ENCODE measurements at places on chromosomes 7 and 10. TPM values are rescaled to one million over a fixed set of nuclear protein-coding genes. Genes with fewer than 3 reads are reported as not detected.
A peak's percentile ranks its signal among the peaks of the same experiment; 100 is the strongest.

DNA sequence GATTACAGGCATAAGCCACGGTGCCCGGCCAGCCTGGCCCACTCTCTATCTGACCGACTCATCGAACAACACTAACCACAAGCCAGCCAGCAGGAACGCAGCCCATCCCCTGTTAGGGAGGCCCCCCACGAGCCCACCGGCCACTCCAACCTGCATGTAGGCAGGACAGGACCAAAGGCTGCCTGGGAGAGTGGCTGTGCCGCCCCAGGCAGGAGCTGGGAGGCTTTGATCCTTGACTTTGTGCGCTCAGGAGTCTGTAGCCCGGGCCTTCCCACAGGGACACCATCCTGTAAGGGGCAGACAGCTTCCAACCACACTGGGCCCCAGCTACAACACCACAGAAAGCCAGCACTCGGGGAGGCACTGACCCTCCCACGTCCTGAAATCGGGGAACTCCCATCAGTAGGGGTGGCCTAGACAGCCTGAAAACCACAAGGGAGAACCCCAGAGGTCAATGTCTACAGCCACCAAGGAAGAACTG, 29.4 kb downstream of the GRID1 start:
- DNase-seq = no peak

GRCh38 chr7:151119055-151119415, 32.8 kb downstream of the AGAP3 start:
- no peak for DNase-seq

- DNase-seq = no peak
Measured at GRCh38 chr7:40570223-40570622, 435.4 kb downstream of the SUGCT start.

GRCh38 chr7:73611017-73611555, 13.2 kb downstream of the MLXIPL start:
- DNase-seq = no peak

DNA sequence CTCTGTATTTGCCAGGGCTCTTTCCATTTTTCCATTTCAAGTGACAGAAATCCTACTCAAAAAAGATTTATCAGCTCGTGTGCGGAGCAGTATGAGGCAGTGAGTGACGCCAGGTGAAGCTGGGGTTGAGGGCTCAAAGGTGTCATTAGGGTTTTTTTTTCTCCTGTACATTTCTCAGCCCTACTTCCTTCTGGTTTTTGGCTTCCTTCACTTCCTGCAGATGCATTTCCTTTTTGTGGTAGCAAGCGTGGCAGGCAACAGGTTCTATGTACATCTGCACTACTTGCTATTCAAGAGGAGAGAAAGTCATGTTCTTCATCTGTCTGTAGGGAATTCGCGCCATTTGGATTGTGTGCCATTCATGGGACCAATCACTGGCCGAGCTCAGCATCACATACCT, 52.8 kb upstream of the AOAH start:
- no peak for DNase-seq

GRCh38 chr7:116933465-116933864, 19.8 kb upstream of the ST7 start:
- DNase-seq = no peak

GRCh38 chr10:47257396-47258120, 42.4 kb upstream of the GDF10 start:
- no peak for DNase-seq

DNA sequence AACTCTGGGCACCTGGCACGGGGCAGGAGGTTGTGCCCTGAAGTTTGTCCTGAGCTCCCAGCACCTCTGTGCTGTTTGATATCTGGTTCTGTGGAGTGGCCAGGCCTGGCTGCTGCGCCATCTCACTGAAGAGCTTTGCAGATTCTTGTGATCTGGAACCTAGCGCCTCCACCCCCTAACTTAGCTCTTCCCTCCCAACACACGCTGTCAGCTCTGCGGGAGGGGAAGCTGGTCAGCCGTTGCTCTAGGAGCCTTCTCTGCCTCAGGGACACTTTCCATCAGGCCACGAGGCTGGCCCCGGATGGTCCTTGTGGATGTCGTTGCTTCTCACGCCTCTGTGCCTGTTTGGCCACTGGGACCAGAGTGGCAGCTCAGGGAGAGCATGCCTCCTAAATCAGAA, 213.2 kb downstream of the CCDC3 start:
- DNase-seq = no peak

GRCh38 chr7:123824754-123825067, 20.3 kb upstream of the HYAL4 start:
- no peak for DNase-seq

DNA sequence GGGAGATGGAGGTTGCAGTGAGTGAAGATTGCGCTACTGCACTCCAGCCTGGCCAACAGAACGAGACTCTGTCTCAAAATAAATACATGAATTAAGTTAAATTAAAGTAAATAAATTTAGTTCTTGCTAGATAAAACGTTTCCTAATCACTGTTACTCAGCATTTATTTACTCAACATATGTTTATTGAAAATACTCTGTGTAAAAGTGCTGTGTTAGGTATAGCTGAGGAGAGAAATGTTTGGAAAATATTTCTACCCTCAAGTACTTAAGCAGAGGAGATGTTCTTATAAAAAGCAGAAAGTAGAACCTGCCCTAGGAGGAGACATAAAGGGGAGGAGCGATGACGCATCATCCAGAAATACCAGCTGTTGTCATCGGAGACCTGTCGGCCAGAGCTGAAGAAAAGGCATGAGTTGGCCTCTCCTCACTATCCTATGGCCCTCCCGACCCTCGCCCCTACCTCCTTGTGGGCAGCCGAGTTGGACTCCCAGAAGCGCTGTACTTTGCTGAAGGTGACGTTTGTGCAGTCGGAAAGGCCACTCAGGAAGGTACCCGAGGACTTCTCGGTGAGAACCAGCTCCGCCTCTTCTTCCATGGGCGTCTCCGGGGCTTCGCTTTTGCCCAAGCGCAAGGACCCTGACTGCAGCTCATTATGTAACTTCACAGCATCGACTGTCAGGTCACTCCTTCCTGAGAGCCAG, 1.1 kb downstream of the RRP12 start:
- no peak for DNase-seq

DNA sequence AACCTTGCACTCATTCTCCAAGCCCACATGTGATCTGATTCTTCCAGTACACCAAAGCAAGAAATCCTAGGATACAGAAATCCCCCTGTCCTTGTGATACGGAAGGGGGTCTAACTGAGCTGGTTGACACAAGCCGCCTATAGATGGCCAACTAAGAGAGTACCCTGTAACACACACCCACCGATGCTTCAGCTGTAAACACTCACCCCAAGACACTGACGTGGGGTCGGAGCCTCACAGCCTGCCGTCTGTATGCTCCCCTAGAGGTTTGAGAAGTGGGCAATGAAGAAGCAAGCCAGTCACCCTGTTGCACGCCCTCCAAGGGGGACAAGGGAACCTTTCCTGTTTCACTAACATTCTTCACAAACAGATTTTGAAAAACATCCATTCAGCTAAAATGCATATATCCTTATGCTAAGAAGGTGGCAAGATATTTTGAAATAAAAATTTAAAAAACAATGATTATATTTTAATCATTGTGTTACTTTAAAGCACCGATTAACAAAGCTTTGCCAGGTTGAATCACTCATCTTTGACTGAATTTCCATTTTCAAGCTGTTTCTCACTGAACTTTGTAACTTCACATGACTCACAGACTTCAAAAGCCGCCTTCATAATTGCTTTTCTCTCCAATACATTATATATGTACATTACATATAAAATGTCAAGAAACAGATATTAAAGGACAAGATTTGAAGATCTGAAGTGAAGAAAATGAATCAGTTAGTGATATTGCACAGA, 329.3 kb downstream of the ARL4A start:
- DNase-seq = no peak

- no peak for DNase-seq
Measured at GRCh38 chr10:70592186-70592735, 10.3 kb downstream of the PRF1 start.

- peak; percentile 84 for DNase-seq
Measured at GRCh38 chr10:30433306-30433729, 666 bp upstream of the MAP3K8 start.

GRCh38 chr10:944034-944831, 12.7 kb upstream of the LARP4B start:
- DNase-seq = no peak

- no peak for DNase-seq
Measured at GRCh38 chr7:20504060-20504459, 111.4 kb upstream of the ABCB5 start.

DNA sequence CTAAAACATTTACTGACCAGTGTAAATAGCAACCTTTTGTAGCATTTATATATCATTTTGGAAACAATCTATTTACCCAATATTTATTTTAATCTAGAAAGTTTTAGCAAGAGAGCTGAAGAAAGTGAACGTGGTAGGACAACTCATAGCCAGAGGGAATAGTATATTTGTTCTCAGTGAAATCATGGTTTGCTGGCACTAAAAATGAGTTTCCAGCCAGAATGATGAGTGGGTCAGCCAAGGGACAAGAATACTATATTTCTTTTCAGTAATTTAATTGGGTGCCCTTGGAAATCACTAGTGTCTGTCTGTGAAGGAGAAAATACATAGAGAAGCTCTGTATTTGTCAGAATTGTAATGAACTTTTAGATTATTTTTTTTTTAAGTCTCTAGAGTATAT, 74.9 kb downstream of the MINPP1 start:
- DNase-seq = no peak

DNA sequence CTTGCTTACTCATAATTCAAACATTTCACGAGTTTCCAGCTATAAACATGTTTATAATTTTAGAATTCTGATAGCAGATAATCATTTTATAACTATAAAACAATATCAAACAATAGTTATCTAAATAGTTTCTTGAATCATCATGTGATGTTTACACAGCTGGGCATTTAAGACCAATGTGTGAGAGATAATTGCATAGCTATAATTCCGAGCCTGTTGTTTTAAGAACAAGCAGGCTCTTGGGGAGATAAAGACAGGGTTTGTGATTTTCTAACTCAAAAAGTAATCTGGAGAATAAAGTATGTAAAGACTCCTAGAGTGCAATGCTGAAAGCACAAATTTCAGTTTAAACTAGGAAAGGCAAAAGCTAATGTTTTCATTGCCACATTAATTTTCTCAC, 331.2 kb downstream of the LRRTM3 start:
- no peak for DNase-seq

- DNase-seq = no peak
Measured at GRCh38 chr7:74235518-74236268, 18.5 kb downstream of the RFC2 start.

DNA sequence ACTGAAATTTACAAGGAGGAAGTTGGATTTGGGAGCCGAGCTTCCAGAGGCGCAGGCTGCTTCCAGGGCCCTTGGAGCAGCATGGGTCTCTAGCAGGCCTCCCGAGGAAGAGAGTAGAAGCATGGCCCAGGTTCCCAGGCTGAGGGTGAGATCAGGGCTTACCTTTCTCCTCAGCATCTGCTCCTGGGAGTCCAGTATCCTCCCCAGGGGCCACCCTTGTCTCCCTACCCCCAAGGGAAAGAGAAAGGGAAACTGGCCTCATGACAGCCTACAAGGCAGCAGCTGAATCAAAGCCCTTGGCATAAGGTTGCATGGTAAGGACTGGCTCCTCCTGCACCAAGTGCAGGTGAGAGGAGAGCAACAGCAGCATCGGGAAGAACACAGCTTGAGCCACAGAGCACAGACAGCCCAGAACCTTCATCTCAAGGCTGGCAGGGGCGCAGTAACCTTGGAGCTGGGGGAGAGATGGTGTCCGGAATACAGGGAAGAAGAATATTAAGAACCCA, 114.5 kb downstream of the MARCHF5 start:
- DNase-seq = no peak

DNA sequence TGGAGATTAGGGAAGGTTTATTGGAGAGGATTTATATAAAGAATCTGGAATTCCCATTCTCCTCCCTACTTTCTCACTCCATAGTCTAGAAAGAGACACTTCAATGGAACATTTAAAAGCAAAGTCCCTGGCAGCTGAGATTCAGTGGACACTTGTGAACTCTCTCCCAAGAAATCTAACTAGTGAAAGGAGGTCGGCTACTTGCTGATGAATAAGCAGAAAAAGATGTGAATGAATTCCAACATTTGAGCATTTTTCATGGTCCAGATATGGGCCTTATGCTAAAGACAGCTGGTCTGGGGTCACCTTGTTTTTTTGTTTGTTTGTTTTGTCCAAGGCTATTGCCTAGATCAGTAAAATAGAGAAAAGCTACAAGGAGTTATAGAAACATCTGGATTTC, 141.1 kb upstream of the LRRTM3 start:
- DNase-seq = no peak

- DNase-seq = no peak
Measured at GRCh38 chr7:154987571-154987970, 15.4 kb downstream of the PAXIP1 start.

DNA sequence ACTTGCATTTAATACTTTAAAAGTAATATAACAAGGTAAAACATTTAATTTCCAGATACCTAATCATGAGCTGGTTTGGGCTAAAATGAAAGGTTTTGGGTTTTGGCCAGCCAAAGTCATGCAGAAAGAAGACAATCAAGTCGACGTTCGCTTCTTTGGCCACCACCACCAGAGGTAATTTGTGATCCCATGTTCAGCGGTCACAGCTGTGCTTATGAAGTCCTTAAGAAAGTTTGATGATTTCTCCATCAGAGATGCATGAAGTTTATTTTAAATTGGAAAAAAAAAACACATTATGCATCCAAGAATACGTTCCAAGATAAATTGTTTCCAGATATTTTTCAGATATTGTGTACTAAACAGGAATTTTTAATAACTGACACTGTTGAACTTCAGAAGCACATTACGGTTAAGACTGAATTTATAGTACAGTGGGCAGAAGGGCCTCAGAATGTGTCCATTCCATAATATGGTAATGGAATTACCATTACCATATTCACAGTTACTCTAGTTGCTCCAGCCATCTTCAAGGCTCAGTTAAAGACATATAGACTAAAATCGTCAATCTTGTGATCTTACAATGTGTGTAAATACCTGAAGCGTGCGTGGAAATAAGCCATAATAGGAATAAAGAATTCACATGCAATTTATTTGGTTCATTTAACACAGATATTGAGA, 106.8 kb downstream of the ZMYND11 start:
- no peak for DNase-seq

DNA sequence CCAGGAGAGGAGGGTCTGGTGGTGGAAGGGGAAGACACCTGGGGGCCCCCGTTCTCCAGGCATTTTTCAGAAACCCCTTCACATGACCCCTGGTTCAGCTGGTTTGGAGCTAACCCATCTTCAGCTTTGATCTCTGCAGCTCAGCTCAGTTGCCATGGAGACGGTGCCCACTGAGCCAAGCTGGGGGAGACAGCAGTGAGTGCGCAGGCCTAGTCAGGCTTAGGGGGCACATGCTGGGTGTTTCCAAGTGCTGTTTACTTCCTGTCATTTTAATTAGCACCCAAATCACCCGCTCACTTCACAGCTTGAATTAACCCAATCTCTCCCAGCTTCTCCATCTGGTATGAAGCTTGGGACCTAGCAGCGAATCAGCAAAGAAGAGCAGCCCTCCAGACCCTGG, 9.0 kb downstream of the SPOCK2 start:
- DNase-seq = no peak

- DNase-seq = no peak
Measured at GRCh38 chr7:151642746-151643145, 123.1 kb upstream of the RHEB start.

CLRN3 gene
- not detected for total RNA-seq

UCN3 gene
- total RNA-seq = not detected

SLC18A3 gene
- total RNA-seq = not detected

CCDC3 gene
- total RNA-seq = 188 TPM

CPEB3 gene
- 8.7 TPM for total RNA-seq

MRC1 gene
- total RNA-seq = 49.2 TPM

TCAF2 gene
- 5.7 TPM for total RNA-seq

CDHR3 gene
- 8.0 TPM for total RNA-seq

All from tibial nerve (tissue), 4 donors.